Stimulated activated CD8-positive, alpha-beta memory T cell treated with anti-CD3 and anti-CD28 coated beads, Interleukin-4, amount 100 ng/mL, for 4 hours (primary cell): ENCODE measurements at places on chromosomes 1 and 21.

DNA sequence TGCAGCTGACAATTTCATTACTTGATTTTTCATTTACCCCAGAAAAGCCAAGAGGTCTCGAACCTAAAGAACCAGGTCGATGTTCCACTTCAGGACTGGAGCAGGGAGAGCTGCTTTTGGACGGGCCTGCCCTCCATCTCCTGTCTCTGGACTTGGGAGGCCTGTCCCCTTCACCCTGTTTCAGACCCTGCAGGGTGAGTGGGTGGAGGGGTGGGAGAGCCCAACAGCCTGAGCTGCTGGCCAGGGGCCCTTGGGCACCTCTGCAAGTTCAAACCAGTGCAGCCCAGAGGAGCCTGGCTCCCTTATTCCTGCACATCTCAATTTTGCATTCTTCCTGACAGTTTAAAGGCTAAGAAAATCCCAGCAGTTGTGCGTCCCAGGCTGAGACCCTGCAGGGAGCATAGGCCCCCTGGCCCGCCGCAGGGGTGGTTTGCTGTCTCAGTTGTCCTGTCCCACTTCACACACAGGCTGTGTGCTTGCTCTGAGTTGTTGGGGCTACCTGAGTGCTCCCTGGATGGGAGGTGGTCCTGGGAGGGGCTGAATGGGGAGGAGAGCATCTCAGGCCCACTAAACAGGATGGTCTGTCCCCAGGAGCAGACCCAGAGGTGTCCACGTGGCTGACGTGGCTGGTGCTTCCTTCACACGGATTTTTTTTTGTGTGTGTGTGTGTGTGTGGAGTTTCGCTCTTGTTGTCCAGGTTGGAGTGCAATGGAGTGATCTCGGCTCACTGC, 443.7 kb downstream of the PTPRU start:
- no peak for DNase-seq

GRCh38 chr1:89356658-89357400, 7.0 kb upstream of the GBP6 start:
- DNase-seq, result no peak

- DNase-seq, result no peak
Observed at GRCh38 chr1:7862211-7863060, 9.6 kb upstream of the UTS2 start.

- no peak for DNase-seq
Observed at GRCh38 chr21:40461008-40461407, 385.9 kb downstream of the DSCAM start.

- DNase-seq, result no peak
Observed at GRCh38 chr1:53620061-53620855, 118.7 kb downstream of the GLIS1 start.

- DNase-seq, result no peak
Observed at GRCh38 chr1:62377043-62377562, 57.9 kb upstream of the KANK4 start.

- no peak for DNase-seq
Observed at GRCh38 chr1:192600275-192600674, 24.7 kb downstream of the RGS1 start.

DNA sequence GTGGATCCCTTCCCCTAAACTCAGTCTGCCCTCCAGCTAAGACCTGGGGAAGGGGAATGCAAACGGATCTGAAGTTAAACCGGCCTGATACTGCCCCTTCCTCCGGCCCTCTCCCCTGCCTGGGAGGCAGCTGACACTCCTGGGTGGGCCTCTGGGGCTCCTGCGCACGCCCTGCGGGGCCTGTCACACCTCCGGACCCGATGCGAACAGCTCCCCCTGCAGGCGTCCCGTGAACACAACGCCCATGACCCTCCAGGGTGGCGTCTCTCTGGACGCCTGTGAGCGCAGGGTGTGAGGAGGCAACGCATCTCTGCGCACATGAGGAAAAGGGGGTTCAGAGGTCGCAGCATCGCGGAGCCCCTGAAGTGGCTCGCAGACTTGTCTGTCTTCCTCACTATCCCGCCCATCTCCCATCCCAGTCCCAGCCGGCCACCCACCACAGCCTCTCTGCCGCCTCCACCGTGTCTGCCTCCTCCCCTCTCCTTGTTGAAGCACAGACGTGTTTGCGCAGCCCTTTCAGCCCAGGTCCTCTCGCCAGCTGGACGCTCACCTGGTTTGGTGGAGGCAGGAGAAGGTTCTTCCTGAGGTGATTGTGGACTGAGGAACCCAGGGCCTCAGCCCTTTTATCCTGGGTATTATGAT, 421 bp upstream of the LCE3A start:
- no peak for DNase-seq

DNA sequence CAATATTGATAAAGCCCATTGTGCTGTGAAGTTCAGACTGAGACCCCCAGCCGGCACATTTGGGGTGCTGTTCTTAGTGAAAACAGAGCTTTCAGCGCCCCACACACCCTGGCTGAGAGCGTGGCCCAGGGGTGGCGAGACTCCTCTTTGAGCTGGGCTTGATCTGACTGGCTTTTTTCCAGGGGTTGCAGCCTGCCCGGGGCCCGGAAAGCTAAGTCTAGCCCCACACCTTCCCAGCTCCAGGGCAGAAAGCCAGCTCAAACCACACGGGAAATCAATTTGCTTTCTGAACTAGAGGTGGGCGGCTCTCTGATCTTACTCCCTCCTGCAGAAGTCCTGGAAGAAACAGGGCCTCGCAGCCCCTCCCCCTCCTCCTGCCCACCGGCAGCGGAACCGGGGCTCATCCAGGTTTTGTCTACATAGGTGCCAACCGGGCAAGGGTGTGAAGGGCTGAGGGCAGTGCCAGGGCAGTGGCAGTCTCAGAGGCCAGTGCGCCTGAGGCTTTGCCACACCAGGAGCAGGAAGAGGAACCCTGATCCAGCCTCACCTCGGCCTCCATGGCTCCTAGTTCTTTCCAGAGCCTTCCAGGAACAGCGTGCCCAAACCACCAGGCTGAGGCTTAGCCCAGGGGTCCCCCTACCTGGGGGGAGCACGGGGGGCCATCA, 155.3 kb downstream of the NPHP4 start:
- DNase-seq, result no peak

DNA sequence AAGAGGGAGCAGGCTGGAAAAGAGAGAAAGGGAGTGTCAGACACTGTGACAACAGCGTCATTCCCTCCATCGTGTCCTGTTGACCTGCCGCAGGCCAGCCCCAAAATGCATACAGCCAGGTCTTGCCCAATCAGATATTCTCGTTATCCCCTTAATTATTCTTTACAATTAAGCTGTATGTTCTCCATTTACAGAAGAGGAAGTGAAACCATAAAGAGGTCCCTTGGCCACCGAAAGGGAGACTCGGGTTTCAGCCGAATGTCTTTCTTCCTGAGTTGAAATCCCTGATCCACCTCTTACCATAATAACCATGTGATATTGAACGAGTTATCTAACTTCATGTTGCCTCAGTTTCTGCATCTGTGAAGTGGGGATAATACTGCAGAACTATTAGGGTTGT, 70.5 kb downstream of the IGSF21 start:
- no peak for DNase-seq

DNA sequence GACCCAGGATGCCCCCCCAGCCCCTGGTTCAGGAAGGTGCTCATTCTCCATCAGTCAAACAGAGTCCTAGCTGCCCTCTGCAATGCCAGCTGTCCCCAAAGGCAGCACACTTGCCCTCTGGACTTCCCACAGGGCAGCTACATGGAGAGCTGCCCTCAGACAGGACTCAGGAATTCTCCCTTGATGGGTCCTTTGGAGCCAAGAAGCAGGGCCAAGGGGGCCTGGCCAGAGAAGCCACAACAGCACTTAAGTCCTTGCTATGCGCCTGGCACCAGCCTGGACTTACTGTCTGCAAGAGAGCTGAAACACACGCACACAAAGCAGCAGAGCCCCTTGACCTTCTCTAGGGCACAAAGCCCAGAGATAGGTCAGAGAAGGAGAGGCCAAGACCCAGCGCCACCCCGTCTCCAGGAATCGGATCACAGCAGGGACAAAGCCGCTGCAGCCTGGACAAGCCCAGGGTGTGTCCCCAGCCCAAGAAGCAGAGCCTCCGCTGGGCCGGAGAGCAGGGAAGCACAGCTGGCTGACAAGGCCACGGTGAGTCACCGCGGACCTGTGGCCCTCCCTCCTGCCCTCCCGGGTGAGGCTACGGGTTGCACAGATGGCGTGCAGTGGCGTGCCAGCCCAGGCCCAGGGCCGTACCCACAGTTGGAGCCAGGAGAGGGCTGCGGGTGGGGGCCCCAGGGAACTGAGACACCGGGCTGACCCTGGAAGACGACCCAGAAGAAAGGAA, 1.7 kb downstream of the WNT9A start:
- no peak for DNase-seq

DNA sequence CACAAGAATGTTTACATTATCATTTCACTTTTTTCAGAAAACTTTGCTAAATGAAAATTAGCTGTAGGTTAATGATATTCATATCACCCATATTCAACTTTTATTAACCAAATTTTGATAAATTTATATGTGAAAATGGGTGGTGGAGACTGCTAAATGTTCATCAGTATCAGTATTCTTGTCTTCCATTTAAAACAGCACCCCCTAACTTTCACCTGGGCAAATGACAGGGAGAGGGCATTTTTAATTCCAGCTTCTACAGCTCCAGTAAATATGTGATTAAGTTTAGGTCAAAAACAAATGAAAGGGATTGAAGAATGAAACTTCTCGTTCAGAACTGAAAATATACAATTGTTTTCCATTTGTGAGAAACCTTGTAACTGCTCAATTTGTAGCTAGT, 722.2 kb downstream of the KCNT2 start:
- no peak for DNase-seq

DNA sequence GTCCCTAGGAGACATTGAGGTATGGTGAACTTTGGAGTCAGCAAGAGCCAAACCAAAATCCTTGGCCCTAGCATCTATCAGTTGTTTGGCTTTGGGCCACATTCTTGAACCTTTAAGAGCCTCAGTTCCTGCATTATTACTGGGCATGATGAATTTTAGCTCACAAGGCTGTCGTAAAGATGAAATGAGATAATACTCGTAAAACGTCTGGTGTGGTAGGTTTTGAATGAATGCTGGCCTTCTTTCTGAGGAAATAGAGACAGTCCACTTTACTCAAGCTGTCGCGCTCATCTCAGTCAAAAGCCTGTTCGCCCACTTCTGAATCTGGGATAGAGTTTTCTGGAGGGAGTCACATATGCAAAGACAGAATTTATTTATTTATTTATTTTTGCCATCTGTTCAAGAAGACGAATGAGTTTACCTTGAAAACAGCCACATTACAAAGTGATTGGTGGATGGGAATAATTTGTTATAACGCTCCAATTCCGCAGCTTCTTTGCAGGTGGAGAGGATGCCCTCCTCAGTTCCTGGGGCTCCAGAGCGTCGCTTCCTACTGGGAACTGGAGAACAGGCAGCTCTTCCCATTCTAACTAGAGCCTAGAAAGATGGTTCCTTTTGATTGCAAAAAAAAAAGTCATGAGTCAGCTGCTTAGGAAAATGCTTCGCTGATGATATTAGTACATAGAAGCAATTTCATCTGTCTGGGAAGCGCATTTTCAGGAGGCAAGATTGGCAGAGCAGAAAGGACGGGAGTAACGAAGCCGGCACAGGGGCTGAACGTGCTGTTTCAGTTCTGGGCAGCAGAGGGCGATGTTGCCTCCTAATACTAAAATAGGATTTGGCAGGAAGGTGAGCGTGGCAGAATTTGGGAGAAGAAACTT, 49.9 kb upstream of the CYP2J2 start:
- DNase-seq, result no peak

DNA sequence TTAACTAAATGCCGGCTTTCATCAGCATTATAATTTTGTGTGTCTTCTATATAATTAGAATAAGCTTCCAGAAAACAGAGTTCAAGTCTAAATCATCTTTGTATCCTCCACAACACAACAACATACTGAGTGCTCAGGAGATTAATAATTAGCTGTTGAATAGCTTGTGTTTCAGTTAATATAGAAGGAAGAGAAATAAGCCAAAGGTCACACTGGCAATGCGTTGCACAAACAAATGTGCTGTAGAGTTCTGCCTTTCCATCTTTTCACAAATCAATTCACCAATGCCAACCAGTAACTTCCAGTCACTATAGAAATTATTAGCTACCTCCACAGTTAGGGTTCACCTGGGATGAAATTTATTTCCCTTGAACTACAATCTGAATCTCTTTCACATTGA, 132.0 kb downstream of the LMX1A start:
- no peak for DNase-seq

DNA sequence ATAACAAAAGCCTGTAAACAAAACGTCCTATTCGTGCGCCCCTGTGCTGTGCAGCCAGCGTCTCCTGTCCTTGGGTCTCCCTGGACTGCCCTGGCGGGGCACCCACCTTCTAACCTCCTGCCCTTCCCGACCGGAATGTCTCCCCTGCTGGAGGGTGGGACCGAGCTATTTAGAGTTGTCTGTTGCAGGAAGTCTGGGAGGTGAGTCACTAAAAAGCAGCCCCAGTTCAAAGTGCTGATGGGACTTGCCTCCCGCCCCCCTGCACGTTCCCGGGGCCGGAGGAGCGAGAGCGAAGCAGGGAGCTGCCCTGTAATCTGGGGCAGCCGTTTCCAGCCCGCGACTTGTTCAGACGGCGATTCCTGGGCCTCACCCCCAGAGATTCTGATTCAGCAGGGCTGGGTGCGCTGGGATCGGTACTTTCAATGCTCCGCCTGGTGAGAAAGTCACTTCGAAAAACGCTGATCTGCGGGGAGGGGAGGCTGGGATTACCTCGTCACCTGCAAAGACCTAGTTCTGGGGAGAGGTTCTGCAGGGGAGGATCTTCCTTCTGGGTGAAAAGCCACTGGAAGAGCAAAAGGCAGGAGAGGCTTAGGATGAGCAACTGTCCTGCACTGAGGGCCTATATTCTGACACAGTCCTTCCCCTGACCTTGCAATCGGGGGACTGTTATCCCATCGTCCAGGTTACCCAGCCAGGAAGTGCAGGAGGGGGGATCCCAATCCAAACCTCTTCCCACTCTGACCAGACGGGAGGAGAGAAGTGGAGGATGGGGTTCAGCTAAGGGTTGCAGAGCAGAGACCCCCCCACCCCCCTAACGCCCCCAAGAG, 1.2 kb upstream of the DHRS3 start:
- DNase-seq, result no peak

- DNase-seq, result no peak
Observed at GRCh38 chr1:61055110-61055614, 27.2 kb upstream of the NFIA start.

- DNase-seq, result no peak
Observed at GRCh38 chr1:205017766-205018165, 25.2 kb upstream of the CNTN2 start.

GRCh38 chr1:64212031-64212430, 8.6 kb downstream of the UBE2U start:
- DNase-seq, result no peak

DNA sequence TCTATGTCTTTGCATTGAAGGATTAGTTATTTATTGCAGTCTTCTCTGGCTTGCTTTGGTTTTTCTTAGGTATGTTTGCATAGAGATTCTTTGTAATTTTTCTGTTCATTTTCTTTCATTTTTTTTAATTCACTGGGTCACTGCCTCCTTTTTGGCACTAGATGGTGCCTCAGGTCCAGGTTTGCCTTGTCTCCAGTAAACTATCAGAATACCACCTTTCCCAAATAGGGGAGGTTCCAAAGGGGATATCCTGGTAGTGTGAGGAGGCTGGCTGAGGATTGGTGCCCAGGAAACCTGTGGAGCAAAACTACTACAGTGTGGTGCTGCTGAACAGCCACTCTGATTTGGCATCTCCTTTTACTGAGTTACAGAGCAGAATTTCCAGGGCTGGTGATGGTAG, 257.1 kb downstream of the KCTD3 start:
- DNase-seq, result no peak
